Osteoblast (primary cell): ENCODE measurements at places on chromosomes 1 and 21. TPM values are rescaled to one million over a fixed set of nuclear protein-coding genes. Genes with fewer than 3 reads are reported as not detected.

The PROX1 gene
- total RNA-seq: under 0.01 TPM in 2 replicates

DNA sequence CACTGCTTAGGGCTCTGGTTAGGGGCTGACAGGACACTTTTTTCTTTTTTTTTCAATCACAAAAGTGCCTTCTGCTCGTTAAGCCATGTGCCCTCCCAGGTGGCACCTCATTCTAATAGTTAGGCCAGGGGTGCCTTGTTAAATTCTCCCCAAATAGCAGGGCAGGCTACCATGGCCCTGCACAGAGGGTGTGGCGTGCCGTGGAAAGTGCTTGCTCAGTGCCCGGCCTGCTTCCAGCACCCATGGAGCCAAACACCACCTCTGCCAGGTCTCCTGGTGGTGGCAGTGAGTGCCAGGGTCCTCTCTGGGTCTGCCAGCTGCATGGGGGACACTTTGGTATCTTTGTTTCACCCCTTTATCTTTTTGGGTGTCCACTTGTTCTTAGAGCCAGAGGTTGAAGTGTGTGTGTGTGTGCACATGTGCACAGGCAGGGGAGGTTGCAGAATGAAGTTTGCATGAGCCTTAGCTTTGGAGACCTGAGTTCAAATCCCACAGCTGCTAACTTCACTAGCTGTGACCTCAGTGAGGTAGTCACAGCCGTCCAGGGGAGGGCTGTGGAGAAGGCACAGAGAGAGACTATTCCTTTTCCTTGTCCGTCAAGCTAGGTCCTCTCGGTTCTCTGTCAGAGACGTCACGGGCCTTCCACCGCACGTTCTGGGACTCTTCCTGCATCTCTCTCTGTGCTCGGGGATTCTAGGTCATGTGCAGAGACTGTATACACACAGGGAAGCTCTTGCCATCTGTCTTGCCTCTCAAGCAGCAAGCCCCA, 39.9 kb upstream of the CSF3R start:
- DNase-seq: peak; percentile 11

DNA sequence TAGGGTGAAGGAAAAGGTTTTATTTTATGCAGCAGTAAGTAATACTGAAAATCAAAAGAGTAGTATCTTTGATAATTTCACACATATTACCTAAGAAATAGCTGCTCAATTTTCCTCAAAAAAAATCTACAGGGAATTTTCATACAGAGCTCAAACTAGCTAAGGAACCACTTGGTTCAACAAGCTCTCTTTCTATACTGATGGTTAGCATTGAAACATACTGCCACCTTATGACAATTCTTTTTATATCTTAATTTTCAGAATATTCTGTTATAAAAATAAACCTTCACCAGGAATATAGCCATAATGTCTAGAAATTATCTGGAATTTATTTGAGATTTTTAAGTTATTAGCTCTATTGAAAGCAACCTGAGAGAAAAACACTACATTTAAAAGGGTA, 142.1 kb downstream of the DPYD start:
- DNase-seq: no peak

GRCh38 chr1:147745271-147745670, 15.1 kb downstream of the GJA5 start:
- DNase-seq: no peak

DNA sequence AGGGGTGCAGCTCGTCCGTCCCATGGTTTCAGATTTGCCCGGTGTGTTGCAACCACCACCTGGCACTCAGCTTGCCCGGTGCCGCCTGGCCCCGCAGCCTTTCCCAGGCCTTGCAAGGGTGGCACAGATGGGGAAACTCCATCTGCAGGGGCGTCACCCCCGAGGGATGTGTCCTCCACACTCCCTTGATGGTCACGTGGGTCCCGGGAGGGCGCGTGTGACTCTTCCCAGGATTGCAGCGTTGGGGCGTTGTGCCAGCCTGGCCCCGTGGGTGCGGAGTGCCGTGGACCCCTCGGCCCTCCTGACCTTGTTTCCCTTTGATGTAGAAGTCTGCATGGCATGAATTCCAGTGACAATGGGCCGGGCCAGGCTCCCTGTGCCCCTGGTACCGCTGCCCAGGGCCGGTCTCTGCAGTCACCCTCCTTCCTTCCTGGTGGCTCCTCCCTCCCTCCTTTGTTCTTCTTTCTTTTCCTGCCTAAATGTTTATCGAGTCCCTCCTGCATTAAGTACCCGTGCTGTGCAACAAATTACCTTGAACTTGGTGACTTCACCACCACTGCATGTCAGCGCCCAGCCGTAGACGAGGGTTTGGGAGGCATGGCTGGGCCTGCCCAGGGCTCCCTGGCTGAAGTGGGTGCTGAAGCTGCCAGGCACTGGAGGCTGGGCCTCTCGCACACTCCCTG, 22.9 kb downstream of the RRP1 start:
- DNase-seq: peak; percentile 90
